ENCODE measurements at places on chromosomes 2 and 18.

- DNase-seq, result no peak
Observed at GRCh38 chr2:193428336-193428818, 1233.6 kb upstream of the TMEFF2 start.

DNA sequence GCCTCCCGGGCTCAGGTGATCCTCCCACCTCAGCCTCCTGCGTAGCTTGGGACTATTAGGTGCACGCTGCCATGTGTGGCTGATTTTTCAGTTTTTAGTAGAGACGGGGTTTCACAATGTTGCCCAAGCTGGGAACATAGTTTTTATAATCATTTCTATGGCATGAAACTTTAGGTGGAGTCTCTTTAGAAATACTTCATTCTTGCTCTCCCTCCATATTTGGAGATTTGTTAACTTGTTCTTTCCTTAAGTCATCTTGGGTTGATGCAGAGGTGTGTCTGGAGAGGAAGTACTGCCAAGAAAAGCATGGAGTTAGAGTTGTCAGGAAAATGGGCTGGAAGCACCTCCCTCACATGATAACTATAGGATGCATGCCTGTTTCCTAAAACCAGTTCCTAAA lies 17.4 kb downstream of the ZNF532 start:
- no peak for DNase-seq

DNA sequence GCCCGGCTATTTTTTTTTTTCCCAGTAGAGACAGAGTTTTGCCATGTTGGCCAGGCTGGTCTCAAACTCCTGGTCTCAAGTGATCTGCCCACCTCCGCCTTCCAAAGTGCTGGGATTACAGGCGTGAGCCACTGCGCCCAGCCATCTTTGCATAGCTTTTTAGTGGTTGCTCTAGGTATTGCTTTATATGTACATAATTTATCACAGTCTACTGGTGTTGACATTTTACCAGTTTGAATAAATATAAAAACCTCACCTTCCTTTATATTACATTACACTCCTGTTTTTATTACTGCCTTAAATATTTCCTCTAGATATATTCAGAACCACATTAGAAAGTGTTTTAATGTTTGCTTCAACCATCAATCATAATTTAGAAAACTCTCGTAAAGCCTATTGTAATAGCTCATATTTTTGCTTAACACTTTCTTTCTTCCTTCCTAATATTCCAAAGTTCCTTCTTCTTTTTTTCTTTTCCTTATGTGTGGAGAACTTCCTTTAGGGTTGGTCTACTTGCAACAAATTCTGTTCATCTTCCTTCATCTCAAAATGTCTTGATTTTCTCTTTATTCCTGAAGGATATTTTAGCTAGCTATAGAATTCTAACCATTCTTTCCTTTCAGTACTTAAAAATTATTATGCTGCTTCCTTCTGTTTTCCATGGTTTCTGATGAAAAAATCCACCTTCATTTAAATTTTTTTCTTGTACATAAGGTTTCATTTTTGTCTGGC lies 82.2 kb upstream of the DAPL1 start:
- DNase-seq, result no peak

- no peak for DNase-seq
Observed at GRCh38 chr2:235734688-235735231, 240.9 kb downstream of the AGAP1 start.

DNA sequence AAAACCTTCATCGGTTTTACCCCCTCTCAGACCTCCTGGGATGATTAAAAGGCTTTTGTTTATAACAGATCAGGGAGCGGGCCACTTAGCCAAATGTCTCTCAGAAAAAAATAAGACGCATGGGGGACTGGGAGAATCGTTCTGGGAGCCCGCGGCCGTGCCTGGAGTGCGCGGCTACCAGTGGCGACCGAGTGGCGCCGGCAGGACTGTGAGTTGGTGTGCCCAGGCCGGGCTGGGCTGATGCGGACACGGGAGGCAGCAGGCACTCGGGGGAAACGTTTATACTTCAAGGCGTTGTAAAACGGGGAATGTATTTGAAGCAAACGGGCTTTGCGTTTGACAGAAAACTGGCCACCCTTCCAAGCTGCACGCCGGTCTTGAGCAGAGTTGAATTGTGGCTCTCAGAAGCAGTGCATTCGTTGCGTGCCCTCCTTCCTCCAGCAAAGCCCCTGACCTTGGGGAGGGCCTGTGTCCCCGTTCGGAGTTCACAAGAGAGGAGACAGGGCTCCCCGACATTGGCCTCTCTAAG lies 4.7 kb upstream of the HOXD10 start:
- DNase-seq, result no peak

- peak; percentile 22 for DNase-seq
Observed at GRCh38 chr2:200590090-200590489, 4.3 kb downstream of the AOX1 start.

DNA sequence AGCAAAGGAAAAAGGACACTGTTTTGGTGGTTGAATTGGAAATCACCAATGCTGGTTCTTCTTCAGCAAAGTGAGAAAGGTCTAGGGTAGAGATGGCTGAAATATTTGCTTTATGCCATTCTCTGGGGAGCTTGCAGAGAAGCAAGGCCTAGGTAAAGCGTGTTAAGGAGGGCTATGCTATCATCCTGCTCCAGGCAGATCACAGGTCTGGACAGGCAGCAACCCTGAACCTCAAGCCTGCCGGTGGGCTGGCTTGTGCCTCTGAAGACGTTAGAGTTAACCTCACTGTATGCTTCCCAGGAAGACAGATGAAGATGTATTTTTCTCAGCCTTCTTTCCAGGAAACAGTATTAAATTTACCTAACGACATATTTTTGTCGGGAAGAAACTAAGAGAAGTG lies 138.5 kb upstream of the LYPD6 start:
- DNase-seq, result no peak

DNA sequence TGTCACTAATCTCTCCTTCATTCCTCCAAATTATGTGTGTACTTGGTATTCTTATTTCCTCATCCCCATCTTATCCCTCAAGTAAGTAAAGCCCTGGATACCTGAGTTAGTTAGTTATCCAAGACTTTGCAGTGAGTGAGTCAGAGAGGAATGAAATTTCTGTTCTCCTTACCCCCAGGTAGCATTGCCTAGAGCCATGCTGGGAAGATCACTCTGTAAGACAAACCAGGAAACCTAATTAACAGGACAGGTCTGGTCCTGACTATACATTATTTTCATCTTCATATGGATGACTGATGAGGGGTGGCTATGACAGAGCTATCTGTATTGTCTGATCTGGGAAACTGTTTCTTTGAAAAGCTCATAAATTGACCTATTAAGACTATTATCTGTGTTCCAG lies 55.0 kb upstream of the ITGA6 start:
- no peak for DNase-seq

DNA sequence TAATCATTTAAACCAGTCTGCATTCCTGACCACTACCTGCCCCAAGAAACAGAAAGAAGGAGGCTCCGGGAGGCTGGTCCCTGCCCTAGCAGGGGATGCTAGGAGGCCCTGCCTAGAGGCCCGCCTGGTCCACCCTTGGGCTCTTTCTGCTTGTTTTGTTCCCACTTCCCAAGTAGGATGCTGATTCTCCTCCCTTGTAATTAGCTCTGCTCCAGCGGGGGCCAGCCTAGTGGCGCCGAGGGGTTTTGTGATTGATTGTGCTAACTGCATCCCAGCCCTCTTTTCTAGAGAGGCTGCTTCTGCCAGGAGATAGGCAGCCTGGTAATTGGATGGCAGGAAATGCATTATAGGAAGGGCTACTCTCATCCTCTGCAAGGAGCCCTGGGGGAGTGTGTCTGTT lies 220.0 kb downstream of the LOXHD1 start:
- no peak for DNase-seq

GRCh38 chr2:236159778-236160170 lies 8.4 kb downstream of the GBX2 start:
- DNase-seq, result no peak

- DNase-seq, result peak; percentile 88
Observed at GRCh38 chr2:188852772-188853171, 121.4 kb upstream of the COL3A1 start.

DNA sequence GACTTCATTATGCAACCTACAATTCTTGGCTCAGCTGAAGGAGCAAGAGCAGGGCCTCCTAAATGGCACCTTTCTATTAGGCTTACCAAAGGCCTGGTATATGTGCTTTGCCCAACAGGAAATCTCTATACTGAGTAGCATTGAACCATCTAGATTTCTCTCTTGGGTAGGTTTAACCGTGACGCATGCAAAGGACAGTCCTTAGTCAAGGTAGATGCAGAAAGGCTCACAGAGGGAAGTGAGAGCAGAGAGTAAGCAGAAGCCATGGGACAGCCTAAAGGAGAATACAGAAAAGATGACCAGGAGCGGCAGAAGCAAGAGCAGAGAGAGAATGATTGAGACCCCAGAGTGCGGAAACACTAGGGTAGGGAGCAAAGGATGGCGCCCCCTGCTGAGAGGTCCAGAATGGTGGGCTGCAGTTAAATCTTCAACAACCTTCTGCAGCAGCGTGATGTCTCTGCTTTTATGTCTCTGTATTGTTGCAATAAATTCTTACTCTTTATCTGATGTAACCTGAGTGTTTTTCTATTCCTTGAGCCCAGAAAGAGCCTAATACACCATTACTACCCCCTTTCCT lies 4.7 kb upstream of the OSBPL1A start:
- DNase-seq, result no peak

- no peak for DNase-seq
Observed at GRCh38 chr2:172790404-172790803, 54.8 kb downstream of the RAPGEF4 start.

DNA sequence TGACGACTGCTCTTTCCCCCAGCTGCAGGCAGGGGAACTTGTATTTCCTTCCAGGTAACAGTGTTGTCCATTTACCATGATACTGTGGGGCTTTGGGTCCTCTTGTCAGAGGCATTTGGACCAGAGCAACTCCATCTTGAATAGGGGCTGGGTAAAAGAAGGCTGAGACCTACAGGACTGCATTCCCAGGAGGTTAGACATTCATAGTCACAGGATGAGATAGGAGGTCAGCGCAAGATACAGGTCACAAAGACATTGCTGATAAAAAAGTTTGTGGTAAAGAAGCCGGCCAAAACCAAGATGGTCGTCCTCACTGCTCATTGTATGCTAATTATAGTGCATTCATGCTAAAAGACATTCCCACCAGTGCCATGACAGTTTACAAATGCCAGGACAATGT lies 249.5 kb downstream of the SLC4A3 start:
- DNase-seq, result no peak

GRCh38 chr2:223537651-223538601 lies 64.2 kb downstream of the SCG2 start:
- DNase-seq, result peak; percentile 28

DNA sequence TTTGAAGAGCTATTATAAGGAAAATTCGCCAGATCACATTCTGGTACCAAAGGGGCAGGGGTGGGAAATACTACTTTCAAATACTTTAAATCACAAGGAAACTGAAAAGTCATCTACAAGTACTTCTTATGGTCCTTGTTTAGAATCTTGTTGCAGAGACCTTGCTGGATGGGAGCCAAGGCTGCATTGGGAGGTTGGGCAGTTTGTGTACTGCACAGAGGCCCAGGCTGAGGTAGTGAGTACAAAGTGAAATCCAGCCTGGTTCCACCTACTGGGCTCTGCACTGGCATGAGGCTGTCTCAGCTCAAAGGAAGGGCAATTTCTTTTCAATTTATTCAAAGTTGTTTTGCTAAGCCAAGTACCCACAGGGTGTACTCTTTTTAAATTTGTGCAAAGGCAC lies 140.3 kb upstream of the DLX2 start:
- DNase-seq, result no peak

GRCh38 chr2:233384811-233385488 lies 30.7 kb downstream of the DGKD start:
- no peak for DNase-seq

DNA sequence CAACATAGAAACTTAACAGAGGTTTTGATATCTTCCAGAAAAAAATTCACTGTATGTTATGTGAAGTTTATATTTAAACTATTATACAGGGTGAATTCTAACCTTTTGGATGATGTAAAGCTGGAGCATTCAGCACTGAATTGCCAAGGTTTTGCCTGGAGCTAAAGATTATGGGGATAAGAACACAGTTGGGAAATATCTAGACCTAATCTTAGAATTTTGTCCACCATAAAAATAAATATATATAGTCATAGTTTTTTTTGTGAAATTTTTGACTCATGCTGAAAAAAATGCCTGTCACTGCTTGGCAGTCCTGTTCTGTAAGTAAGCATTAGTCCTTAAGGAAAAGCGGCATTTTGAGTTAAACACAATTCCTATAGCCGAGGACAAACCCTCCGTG lies 339.3 kb upstream of the TMEFF2 start:
- no peak for DNase-seq

DNA sequence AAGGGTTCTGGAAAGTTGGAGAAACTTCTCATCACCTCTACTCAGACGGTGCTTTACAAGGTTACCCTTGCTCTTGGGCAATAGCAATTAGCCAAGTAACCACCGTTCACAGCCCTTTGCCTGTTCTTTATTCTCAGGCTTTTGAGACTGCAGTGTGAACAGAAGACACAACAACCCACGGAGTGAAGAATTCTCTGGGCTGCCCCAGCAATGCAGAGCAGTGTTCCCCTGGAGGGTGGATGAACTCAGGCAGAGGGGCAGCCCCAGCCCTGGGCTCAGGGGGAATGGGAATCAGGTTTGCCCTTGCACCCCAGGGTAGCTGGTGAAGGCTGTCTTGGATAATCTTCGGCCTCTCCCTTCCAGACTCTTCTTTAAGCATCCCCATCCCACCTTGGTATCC lies 69.1 kb downstream of the MCFD2 start:
- peak; percentile 73 for DNase-seq
